ENCODE measurements at places on chromosomes 5 and 9.

- no peak for DNase-seq
Measured at GRCh38 chr9:83430681-83431080, 107.5 kb downstream of the FRMD3 start.

GRCh38 chr9:127950513-127951289 is 13.0 kb upstream of the DPM2 start:
- no peak for DNase-seq

DNA sequence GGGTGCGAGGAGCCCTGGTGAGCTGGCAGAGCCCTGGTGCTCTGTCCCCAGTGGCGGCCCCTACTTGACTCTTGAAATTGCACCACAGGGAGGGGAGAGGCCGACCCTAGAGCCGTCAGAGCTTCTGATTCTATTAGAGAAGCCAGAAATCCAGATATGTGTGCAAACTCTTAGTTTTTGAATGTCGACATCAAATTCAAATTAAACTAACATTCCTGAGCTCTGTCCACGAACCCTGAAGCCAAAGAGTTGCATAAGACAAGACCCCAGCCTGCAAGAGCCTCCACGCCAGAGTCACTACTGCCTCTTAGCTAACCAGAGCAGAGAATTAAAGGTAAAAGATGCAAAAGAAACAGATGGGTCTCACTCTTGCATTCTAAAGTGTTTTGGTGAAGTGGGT is 29.8 kb upstream of the MSX2 start:
- no peak for DNase-seq

DNA sequence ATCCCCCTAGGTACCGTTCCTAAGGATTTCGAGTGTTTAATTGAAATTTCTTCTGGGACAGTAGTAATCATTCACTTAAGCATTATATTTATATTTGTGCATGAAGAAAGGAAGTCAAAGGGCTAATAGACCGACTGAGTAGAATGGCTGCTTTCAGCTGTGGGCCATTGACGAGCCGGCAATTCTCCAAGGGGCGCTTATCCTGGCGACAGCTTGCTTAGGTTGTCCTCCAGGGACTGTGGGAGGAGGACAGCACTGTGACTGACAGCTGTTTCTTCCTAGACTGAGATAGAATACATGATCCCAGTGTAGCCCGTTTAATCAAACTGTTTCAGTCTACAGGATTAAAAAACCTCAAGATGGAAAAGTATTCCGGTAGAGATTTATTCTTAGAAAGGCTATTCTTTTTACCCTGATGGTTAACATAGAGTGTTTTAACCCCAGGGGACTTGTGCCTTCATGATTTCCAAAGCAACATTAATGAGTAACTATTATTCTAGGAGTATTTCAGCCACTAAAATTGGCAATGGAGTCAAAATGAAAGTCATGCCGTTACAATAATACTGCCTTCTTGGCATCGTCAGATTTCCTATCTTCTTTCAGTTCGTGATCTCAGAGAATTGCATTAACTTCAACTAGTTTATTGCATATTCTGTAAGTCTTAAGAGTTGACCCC is 943.1 kb upstream of the WWC1 start:
- no peak for DNase-seq

DNA sequence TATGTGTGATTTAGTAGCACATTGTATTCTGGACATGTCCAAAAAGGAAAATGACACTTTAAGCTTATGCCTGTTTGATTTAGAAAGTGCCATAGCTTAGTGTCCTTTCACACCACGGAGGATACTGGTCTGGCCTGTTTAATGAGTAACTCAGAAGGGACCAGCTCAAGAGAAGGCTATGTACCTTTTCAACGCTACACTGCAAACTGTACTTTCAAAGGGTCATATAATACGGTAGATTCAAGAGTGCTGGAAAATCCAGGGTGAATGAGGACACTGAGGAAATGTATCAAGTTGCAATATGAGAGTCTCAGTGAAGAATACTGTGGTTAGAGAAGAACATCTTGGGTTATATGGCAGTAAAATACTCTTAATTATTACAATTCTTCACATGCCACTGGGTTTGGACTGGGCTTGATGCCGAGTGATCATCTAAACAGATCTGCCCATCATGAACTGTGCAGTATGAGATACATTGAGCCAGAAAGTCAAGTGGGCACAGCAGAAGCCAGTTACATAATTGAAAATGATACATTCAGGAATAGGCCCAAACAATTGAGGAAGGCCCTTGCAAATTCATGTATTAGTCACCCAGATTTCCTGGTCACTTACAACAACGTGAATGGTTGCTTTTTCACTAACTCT is 1211.5 kb upstream of the CDH9 start:
- DNase-seq, result no peak

DNA sequence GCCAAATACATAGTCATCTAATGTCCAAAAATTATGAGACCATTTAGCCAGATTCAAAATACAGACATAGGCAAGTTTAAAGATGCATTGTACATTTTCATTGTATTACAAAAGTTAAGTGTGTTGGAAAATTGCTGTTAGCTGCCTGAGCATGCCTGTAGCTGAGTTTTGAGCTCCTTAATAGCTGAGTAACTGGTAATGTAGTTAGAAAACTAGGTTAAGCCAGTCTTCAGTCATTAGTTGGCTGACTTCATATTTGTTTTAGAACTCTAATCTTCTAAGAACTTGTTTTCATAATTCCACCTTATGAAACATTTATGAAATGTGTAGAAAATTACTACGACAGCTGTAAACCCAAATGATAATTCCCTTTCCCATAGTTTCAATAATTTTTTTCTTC is 293.4 kb downstream of the ARRDC3 start:
- no peak for DNase-seq

DNA sequence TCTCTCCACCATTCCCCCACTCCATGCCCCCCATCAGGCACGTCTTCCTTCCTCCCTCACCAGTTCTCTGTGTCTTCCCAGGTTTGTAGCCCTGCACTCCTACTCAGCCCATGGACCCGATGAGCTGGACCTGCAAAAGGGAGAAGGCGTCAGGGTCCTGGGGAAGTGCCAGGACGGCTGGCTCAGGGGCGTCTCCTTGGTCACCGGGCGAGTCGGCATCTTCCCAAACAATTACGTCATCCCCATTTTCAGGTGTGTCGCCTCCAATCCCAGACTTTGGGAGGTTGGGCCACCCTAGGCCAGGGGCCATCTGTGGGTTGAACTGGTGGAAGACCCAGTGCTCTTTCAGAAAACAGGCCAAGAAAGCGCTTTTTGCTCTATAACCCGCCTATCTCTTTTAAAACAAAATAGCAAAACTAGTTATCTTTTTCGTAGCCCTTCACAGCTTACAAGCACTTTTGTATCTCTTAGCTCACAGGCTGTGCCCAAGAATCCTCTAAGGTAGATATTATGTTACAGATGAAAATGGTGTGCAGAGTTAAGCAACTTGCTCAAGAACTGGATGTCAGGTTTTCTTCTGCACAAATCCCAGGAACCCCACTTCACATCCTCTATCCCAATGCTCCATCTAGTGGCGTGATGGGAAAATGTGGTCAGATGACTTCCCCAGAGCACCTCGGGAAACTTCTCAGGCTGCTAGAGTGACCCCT is 56.2 kb downstream of the PLAC8L1 start:
- DNase-seq, result no peak

DNA sequence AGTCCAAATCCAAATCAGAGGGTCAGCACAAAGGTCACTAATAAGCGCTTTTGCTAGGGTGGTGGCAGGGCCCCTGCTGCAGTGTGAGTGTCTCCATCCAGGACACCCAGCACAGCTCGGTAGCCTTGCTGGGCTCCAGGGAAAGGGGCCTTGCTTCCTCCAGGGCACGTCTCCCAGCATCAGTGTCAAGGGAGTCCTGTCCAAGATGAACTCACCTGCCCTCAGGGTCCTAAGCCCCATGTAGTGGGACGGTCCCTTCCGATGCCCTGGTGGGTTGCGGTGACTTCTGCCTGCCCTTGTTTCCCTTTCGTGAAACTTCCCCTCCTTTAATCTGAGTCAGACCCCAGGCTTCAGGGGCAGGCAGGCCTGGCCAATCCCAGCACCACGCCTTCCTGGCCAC is 101.7 kb downstream of the ZNF354C start:
- no peak for DNase-seq

DNA sequence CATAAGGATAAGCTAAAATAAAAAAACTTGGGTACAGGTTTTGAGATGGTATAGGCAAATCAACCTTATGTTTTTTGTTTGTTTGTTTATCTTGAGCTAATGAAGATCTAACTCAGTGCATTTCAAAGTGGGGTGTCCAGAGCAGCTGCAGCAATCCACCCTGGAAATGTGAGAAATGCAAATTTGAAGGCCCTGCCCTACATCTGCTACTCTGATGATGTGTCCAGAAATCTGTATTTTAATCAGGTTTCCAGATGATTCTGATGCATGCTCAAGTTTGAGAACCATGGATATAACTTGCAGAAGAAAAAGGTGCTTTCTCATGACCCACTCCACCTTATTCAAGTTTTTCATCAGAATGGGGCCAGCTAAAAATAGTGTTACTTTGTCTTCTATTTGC is 467.0 kb downstream of the NTRK2 start:
- no peak for DNase-seq

GRCh38 chr5:2201011-2201410 is 318.3 kb upstream of the IRX4 start:
- no peak for DNase-seq

DNA sequence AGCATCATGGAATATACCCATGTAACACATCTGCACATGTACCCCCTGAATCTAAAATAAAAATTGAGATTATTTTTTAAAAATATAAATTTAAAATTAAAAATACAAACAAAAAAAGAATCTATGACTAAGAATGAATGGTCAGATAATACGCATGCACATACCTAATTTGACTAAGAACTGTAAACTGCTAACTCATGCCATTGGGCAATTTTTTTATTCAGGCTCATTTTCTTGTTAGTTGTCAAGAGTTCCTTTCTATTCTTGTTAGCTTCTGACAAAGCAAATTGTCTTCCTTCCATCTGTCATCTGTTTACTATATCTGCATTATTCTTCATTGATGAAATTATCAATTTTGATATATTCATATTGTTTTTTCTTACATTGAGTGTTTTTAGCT is 69.5 kb upstream of the HAND1 start:
- no peak for DNase-seq
